ENCODE measurements at places on chromosomes 16 and 17. TPM values are rescaled to one million over a fixed set of nuclear protein-coding genes. Genes with fewer than 3 reads are reported as not detected.

Gene NAGLU
- 33.0 TPM for total RNA-seq

Gene MMP28
- total RNA-seq = 150 TPM

- no peak for DNase-seq
- H3K4me3 ChIP-seq = no peak overlapping the region
- no peaks in the 10 kb centered on the region for H3K4me1 ChIP-seq
- no peaks in the 10 kb centered on the region for H3K27me3 ChIP-seq
- H3K27ac ChIP-seq = no peak overlapping the region
Observed at GRCh38 chr16:58938811-58939210, 204.7 kb upstream of the GOT2 start.

Gene CSH2
- not detected for total RNA-seq

DNA sequence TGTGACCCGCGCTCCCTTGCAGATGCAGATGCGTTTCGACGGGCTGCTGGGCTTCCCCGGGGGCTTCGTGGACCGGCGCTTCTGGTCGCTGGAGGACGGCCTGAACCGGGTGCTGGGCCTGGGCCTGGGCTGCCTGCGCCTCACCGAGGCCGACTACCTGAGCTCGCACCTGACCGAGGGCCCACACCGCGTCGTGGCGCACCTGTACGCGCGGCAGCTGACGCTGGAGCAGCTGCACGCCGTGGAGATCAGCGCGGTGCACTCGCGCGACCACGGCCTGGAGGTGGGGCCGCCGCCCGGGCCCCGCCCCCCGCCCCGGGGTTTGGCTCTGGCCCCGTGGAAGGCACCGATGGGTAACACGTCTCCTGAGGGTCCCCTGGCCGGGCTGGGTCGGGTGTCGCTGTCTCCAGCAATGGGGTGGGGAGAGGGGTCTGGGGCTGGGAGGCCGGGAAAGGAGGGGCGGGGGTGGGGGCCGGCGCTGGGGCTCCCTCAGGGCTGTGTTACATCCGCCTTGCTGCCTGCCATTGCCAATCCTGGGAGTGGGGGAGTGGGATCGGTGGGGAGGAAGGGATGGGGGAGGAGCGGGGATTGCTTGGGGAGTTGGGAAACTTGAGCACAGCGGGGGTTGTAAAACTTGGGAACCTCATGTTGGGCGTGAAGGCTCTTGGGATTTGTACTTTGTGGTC, 737 bp downstream of the NUDT16L1 start:
- H3K27ac ChIP-seq = peak overlapping the region; percentile 90
- peak overlapping the region; percentile 88 for H3K4me3 ChIP-seq
- no peak for DNase-seq
- H3K4me1 ChIP-seq = peaks cover 32% of the 10 kb centered on the region
- H3K36me3 ChIP-seq = peaks cover 53% of the 10 kb centered on the region
- no peaks in the 10 kb centered on the region for H3K27me3 ChIP-seq

DNA sequence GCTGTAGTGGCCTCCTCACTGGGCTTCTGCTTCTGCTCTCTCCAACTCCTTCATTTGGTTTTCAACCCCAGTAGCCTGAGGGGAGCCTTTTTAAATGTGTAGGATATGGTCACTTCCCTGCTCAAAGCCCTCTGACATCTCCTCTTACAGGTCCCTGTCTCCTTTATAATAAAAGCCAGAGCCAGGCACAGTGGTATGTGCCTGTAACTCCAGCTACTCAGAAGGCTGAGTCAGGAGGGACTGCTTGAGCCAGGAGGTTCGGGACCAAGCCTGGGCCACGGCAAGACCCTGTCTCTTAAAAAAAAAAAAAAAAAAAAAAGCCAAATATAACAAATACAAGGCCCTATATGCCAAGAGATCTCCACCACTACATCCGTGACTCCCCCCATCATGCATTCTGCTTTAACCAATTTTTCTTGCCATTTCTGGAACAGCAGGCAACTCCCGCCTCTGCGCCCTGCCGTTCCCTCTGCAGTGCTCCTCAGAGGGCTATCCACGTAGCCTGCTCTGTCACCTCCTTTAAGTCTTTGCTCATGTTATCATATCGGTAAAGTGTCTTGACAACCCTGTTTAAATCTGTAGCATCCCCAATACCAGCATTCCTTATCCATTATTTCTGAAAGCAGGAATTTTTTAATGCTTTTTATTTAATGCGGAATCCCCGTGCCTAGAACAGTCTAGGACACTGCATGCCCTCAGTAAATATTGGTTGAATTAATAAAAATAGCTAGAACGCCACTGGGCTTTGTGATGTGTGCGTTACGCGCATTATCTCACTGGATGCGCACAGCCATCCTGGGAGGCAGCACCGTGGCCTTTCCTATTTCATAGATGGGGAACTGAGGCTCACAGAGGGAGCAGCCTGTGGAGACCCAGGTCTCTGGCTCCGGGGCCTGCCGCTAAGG, 9.5 kb downstream of the ZNF771 start:
- H3K4me3 ChIP-seq = peak overlapping the region; percentile 68
- H3K27ac ChIP-seq = peak overlapping the region; percentile 82
- no peaks in the 10 kb centered on the region for H3K27me3 ChIP-seq

DNA sequence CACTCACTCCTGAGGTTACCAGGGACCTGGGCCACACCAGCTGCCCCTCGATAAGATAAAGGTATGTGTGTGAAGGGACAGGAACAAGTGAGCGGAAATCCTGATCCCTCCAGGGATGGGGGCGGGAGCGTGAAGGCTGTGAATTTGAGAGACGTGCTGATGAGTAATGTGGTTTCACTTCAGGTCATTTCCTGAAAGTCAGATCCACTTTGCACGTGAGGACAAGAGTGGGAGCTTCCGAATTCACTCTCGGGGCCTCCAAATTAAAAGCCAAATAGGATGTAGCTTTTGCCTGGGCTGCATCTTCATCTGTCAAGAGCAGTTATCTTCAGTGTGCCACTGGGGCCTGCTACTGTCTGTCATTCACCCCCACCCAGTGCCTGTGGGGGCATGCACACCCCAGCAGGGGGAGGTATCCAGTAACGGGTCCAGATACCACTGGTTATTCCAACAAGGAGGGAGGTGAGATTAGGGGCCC, 87.4 kb upstream of the LHX1 start:
- H3K36me3 ChIP-seq = no peaks in the 10 kb centered on the region
- DNase-seq = no peak
- no peaks in the 10 kb centered on the region for H3K4me1 ChIP-seq

Gene KRT33A
- not detected for total RNA-seq

GRCh38 chr17:67439269-67439668, 62.2 kb downstream of the PITPNC1 start:
- H3K27ac ChIP-seq = no peak overlapping the region
- H3K27me3 ChIP-seq = no peaks in the 10 kb centered on the region
- no peak overlapping the region for H3K4me3 ChIP-seq

- no peak overlapping the region for H3K4me3 ChIP-seq
- no peak overlapping the region for H3K27ac ChIP-seq
- peaks cover 37% of the 10 kb centered on the region for H3K27me3 ChIP-seq
- H3K36me3 ChIP-seq = no peaks in the 10 kb centered on the region
- DNase-seq = no peak
- H3K4me1 ChIP-seq = no peaks in the 10 kb centered on the region
Observed at GRCh38 chr17:28487881-28488532, 14.6 kb downstream of the SLC13A2 start.

Gene CA7
- total RNA-seq = not detected

Gene BCAR1
- total RNA-seq = 45.7 TPM

Gene EPN3
- not detected for total RNA-seq

GRCh38 chr17:15513058-15513791, 45.8 kb upstream of the CDRT4 start:
- H3K27me3 ChIP-seq = no peaks in the 10 kb centered on the region
- H3K27ac ChIP-seq = peak overlapping the region; percentile 74
- peaks cover 11% of the 10 kb centered on the region for H3K36me3 ChIP-seq
- no peak for DNase-seq

Gene KCNH6
- total RNA-seq = not detected

DNA sequence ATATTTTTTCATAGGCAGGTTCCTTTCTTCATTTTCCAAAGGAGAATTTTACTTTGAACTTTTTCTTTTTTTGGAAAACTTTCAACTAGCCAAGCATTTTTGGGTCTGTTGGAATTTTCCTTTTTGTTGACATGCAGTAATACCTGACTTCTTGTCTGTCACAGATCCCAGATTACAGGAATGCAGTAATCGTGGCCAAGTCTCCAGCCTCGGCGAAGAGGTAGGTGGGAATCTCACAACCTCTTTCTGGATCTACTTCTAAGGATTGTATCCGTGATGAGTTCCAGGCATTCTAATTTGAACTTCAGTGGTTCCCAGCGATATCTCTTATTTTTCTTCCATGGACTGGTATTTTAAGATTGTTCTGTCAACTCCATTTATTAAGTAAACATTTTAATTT, 31.7 kb downstream of the PRPSAP2 start:
- H3K4me3 ChIP-seq = no peak overlapping the region
- peaks cover 74% of the 10 kb centered on the region for H3K36me3 ChIP-seq
- H3K4me1 ChIP-seq = peaks cover 12% of the 10 kb centered on the region

DNA sequence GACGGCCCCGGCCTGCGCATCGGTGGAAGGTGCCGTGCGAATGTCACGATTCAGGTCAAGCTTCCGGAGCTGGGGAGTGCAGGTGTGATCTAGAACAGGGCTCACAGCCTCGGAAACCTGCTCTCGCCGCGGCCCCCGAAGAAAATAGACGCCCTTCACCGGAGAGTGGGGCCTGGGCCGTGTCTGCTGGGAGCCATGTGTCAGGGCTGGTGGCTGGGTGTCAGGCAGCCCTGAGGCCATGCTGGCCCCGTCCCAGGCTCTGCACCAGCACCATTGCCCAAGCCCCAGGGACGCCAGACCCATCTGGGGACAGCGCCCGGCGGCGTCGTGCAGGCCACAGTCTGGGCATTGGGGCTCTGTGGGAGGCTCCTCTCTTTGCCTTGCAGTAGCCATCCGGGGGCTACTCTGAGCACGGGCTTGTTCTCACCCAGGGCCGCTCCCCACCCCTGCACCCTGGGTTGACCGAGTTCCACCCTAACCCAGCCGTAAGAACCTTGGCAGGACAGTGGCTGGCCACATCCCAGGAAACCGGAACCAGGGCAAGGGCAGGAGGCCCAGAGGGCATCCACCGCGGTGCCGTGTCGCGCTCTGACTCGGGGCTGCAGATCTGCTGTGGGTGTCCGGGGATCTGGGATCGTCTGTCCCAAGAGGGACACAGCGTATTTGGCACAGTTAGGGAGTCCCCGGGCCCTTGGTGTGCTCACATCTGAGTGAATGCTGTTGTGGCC, 5.3 kb upstream of the NUDT16L1 start:
- no peak overlapping the region for H3K27ac ChIP-seq
- no peak for DNase-seq
- peaks cover 7% of the 10 kb centered on the region for H3K4me1 ChIP-seq
- H3K4me3 ChIP-seq = no peak overlapping the region
- H3K36me3 ChIP-seq = peaks cover 19% of the 10 kb centered on the region

DNA sequence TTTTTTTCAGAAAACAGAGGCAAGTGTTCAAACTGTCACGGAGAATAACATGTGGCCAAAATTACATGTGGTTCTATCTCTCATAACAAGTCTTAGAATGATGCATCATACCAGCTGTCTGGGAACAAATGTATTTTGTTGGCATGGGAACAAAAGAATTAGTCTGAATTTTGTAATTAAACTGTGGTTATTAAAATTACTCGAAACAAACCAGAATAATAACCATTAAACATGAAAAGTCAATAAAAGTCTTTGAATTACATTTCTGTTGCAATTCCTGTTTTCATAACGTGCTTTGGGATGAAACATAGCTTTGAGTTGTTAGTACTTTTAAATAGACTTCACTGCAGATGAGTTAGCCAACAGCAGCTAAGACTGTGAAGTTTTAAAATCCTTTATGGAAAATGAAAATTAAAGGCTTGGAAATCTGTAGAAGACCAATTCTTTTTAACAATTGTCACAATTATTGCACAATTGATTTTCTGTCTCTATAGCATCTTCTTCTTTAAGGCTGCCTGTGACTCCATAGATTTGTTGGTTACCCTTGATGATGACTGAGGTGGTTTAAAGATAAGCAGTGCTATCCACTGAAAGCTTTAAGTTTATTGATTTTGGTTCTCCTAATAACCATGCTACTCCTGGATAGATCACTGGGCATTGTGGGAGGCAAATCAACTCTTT, 117.9 kb upstream of the AXIN2 start:
- no peak overlapping the region for H3K4me3 ChIP-seq
- DNase-seq = no peak
- H3K27ac ChIP-seq = no peak overlapping the region
- no peaks in the 10 kb centered on the region for H3K4me1 ChIP-seq
- H3K27me3 ChIP-seq = no peaks in the 10 kb centered on the region

Gene CCL15
- total RNA-seq = not detected

Gene PROCA1
- total RNA-seq = 0.78 TPM

GRCh38 chr17:50679008-50679544, 28.6 kb downstream of the ANKRD40 start:
- peaks cover 16% of the 10 kb centered on the region for H3K4me1 ChIP-seq
- no peak overlapping the region for H3K4me3 ChIP-seq
- H3K36me3 ChIP-seq = no peaks in the 10 kb centered on the region

DNA sequence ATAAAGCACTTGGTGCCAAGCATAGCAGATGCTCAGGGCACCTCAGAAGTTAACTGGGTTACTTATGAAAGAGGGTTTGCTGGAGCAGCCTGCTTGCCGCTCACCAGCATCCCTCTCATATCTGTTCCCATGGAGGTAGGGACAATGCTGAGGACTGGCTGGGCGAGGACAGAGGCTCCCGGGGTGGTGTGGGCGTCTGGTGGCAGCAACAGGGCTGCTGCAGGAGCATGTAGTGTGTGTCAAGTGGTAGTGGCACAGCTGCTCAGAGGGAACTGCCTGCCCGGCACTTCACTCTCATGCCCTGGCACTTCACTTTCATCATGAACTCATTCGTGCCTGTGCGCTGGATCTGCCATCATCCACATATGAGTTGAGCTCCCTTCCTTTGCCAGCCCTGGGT, 26.9 kb upstream of the ZNHIT3 start:
- no peak overlapping the region for H3K4me3 ChIP-seq
- no peaks in the 10 kb centered on the region for H3K27me3 ChIP-seq
- no peaks in the 10 kb centered on the region for H3K36me3 ChIP-seq
- H3K4me1 ChIP-seq = no peaks in the 10 kb centered on the region
- DNase-seq = no peak
- no peak overlapping the region for H3K27ac ChIP-seq

Gene TANC2
- total RNA-seq = 7.5 TPM

GRCh38 chr16:83215406-83216001, 588.7 kb downstream of the CDH13 start:
- no peak overlapping the region for H3K4me3 ChIP-seq
- no peak for DNase-seq

Gene LSM12
- total RNA-seq = 45.4 TPM

DNA sequence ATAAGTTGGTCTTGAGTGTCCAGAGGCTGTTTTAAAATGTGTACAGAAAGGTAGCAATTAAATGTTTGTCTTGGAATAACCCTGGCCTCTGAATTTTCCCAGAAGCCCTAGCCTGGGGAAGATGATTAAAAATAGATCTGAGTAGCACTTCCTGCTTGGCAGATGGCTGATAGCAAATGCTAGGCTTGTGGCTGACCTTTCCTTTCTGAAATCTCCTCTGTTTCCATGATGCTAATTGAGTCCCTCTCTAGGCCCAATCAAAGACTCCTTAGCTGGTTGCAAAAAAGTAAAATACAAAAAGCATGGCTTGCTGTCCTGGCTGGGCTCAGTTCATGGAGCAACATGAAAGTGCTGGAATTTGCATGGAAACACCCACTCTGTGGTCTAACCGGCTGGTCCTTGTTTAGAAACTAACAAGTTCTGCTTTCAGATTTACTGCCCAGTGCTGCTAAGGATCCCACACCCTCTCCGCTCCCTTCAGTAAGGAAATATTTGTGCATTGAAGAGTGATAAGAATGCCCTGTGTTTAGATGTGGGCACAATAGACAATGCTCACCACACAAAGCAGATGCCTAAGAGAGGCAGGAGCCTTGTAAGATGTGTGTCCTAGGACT, 40.8 kb downstream of the YPEL2 start:
- no peaks in the 10 kb centered on the region for H3K27me3 ChIP-seq
- H3K4me3 ChIP-seq = peak overlapping the region; percentile 3
- DNase-seq = no peak
- H3K36me3 ChIP-seq = no peaks in the 10 kb centered on the region
- peak overlapping the region; percentile 90 for H3K27ac ChIP-seq

Measured in esophagus muscularis mucosa (tissue), 4 donors.